CD4-positive, alpha-beta T cell treated with Interleukin-1 beta for 1 hour (primary cell): ENCODE measurements at places on chromosomes 3 and 15.

DNA sequence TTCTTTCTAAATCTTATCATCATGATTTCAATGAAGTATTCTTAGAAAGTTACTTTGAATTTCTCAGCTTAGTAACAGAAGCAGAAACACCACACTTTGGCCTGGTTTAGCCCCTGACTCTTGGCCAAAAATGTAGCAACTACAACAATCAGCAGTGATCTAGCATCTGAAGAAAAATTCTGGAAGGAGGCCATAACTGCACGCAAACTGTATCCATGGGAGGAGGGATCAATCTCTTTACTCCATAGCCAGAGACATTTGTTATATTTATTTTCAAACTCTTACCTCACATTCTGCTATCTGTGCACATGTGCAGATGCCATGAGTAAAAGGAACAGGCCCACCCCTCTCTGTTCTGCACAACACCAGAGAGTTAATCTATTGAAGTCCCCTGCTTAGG is 251.0 kb upstream of the P2RY1 start:
- no peak for DNase-seq

GRCh38 chr15:67680641-67681040 is 138.1 kb downstream of the MAP2K5 start:
- no peak for DNase-seq

- DNase-seq = no peak
Measured at GRCh38 chr3:33932010-33932764, 133.8 kb downstream of the PDCD6IP start.

DNA sequence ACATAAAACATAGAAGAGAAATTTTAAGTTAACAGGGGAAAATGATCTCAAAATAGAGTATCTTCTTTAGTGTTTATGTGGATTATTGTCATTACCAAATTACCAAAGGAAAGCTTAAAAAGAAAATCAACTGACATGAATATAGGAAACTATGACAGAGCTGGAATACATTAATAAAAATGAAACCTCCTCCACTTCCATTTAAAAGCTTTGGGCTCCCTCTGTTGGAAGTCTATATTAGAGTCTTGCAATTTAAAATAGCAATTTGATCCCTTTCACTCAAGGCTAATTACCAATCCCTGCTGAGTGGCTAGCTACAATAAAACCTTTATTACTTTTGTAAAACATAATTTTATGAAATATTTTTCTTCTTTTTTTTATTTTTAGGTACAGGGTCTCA is 61.4 kb upstream of the IMPG2 start:
- peak; percentile 56 for DNase-seq

DNA sequence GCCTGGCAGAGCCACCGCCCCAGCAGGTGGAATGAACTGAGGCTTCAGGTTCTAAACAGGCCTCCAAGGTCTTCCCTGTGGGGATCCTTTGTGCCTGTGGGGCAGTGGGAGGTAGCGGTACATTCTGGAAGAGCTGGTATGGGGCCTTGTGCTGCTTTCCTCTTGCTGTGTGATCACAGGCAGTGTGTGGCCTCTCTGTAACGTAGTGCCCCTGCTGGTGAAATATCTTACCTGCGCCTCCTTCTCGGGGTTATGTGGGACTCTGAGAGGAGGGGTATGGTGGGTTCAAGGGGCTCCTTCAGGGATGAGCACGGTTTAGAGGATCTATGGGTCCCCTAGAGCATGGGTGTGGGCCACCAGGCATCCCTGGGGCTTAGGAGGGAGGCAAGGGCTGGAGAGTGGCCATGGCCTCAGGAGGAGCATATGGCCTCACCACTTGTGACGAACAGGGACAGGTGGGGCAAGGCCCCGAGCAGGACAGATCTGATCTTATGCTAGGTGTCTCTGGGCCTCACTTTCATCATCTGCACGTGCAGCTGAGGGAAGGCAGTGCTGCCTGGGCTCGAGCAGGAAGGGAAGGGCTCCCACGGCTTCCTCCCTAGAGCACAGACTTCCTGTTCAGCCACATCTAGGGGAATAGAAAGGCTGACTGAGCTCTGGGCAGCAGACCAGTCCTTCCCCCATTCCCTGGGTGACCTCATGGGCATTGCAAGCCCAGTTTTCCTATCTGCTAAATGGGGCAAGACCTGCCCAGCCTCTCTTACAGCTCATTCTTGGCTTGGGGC is 1.9 kb upstream of the ALS2CL start:
- peak; percentile 49 for DNase-seq

DNA sequence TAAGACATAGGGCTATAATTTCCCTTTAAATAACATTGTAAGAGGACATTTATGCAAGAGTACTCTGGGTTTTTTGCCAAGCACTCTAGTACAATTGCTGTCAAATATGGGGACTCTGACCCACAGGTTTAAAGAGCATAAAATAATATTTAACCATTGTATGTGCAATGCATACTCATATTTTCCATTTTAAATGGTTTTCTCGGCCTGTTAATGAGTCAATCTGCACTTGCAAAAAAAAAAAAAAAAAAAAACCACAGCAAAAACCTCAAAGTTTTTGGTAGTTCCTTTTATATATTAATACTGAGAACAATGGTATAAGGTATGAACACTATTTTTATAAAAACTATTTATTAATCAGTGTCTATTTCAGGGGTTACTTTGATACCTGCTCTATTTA is 304.0 kb upstream of the CBLB start:
- no peak for DNase-seq
